ENCODE measurements at places on chromosomes 13 and 19.

- DNase-seq: peak; percentile 73
Measured at GRCh38 chr13:95226932-95227695, 74.1 kb downstream of the ABCC4 start.

GRCh38 chr19:8004723-8005513 is 523 bp downstream of the ELAVL1 start:
- peak; percentile 30 for DNase-seq

DNA sequence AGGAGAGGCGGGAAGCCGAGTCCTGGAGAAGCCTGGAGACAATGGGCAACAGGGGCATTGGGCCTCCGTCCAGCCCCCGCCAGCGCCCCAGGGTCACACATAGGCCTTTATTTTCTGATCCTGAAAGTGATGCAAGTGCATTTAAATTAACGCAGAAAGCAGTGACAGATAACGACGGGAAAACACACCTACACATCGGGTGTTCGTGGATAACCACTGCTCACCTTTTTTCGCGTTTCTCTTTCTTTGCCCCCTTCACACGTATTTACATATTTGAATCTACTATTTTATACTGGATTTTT is 30.4 kb upstream of the GRTP1 start:
- no peak for DNase-seq

- no peak for DNase-seq
Measured at GRCh38 chr13:105798541-105798940, 736.9 kb downstream of the EFNB2 start.

- no peak for DNase-seq
Measured at GRCh38 chr13:111315347-111315995, 5.0 kb upstream of the TEX29 start.

DNA sequence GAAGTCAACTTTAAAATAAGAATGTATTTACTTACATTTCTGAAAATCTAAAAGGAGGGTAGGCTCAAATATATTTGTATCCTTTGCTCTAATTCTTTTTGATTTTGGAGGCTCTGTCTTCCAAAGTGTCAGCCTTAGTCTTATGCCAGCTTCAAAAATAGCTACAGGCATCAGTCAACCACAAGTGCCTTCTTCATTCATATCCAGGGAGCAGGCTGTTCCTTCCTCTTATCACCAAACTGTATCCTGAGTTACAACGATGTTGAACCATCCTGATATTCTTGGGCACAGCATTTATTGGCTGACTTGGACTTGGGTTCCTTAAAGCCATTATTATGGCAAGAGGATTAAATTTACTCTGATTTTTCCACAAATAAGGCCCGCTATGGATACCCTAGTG is 1161.3 kb downstream of the PCDH17 start:
- DNase-seq: no peak

DNA sequence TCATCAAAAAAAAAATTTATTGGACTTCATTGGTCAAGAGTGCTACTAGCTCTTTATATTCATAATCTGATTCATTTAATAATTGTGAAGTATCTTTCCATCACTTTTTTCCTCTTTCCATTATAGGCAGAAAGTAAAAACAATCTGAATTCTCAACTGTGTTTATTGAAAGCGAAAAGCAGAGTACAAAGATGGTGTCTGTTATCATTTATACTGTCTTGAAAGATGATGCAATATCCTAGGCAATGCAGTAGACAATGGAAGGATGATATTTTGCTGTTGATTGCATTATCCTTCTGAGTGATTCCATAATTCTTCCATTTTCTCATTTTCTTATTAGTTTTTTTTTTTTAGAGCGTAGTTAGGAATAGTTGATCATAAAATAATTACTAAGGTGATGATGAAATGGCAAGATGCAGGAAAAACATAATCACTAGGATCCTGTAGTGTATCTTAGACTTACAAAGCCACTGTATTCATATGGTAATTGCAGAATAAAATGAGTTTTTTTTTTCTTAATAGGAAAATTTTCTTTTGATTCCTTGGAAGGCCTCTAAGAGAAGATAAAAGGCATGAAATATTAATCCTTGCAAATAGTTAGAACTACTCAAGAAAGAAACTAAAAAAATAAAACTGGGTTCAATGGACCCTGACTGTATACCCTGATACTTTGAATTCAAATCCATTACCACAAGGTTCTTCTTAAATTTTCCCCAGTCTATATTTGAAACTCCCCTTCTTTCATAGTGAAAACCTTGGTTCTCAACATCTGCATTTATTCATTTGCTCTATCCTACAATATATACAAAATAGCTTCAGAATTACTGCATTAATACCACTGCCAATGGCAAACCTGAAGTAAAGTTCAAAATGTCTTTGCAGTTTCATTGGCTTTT is 11.6 kb downstream of the URI1 start:
- DNase-seq: no peak

DNA sequence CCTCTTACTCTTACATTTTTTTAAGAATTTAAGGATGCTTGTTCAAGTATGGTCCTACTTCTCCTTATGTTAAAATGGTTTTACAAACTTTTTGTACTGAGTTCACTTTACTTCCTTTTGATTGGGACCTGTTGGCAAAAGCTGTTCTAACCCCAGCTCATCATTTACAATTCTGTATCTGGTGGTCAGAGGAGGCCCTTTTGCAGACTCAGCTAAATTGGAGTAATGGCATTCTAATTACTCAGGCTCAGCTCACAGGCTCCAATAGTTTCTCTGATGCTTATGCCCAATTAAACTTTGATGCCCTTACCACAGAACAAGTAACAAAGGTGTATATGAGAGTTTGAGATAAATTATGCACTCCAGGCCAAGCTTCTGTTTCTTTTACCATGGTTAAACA is 1632.0 kb downstream of the UQCRFS1 start:
- DNase-seq: no peak

DNA sequence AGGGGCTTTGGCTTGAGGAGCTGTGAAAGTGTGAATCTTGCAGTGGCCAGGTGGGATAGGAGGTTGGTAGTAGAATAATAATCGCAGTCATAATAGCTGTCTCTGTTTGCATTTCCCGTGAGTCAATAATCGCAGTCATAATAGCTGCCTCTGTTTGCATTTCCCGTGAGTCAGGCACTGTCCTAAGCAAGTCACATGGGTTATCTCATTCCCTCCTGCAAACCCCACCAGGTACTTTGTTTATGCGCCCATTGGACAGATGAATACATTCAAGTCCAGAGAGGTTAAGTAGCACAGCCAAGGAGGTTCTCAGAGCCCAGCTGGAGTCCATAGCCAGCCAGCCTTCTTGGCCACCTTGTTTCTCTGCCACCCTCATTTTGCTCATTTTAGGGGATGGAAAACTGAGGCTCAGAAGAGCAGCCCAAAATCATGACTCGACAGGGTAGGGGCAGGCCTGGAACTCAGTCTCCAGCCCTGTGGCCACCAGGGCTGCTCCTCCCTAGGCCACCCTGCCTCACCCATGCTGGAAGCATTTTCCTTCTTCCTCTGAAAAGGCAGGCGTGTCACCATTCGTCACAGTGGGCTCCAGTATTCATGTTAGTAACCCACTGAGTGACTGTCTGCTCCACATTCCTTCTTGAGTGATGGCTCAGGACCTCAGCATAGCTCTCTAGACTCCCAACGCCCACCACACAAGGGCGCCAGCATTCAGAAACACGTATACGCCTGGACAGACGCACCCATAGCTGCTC is 206.2 kb downstream of the URI1 start:
- no peak for DNase-seq
